ENCODE measurements at places on chromosomes 2 and 18. TPM values are rescaled to one million over a fixed set of nuclear protein-coding genes. Genes with fewer than 3 reads are reported as not detected.

The FSIP2 gene
- total RNA-seq, result 3.3 TPM

The CHN1 gene
- total RNA-seq, result 11.6 TPM

The INHBB gene
- 4.9 TPM for total RNA-seq

DNA sequence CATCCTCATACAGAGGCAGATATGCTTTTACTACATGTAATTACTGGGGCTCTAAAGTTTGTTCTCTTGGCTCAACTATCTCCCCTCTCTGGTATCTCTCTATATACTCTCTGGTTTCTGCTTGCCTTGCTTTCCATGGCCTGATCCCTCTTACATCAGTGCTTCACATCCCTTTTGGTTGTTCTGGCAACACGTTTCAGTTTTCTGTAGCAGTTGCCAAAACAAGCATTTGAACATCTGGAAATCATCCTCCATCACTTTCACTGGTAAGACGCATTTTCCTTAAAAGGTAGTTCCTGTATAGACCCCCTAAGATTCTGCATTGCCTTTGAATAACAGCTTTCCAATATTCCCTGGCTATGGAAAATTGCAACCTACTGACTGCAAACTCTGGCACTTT lies 25.9 kb downstream of the COL5A2 start:
- peaks cover 16% of the 10 kb centered on the region for H3K4me1 ChIP-seq
- no peaks in the 10 kb centered on the region for H3K27me3 ChIP-seq
- no peak overlapping the region for H3K27ac ChIP-seq
- DNase-seq, result no peak

GRCh38 chr2:228048838-228049490 lies 132.5 kb downstream of the SPHKAP start:
- no peak for DNase-seq
- H3K27me3 ChIP-seq, result peaks cover 11% of the 10 kb centered on the region
- no peaks in the 10 kb centered on the region for H3K4me1 ChIP-seq
- H3K4me3 ChIP-seq, result no peak overlapping the region
- no peaks in the 10 kb centered on the region for H3K36me3 ChIP-seq

DNA sequence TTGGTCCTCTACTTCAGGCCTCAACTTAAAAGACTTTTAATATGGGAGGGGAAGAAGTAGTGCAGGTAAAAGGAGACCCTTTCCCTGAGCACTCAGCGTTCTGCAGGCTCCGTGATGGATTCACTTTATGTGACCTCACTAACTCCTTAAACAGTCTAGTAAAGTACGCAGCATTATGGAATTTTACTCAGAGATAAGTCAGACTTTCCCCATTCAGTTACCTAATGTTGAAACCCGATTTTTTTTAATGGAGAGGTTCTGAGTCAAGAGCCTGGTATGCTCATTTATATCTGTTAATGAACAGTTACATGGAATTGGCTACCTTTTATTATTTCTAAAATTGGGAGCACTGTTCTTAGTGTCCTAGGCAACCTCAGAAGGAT lies 34.1 kb downstream of the RASGRP3 start:
- H3K27ac ChIP-seq, result no peak overlapping the region
- DNase-seq, result no peak
- H3K36me3 ChIP-seq, result no peaks in the 10 kb centered on the region
- no peak overlapping the region for H3K4me3 ChIP-seq

GRCh38 chr2:58030771-58031170 lies 15.8 kb upstream of the VRK2 start:
- no peak overlapping the region for H3K4me3 ChIP-seq
- H3K27ac ChIP-seq, result no peak overlapping the region
- no peaks in the 10 kb centered on the region for H3K36me3 ChIP-seq
- DNase-seq, result no peak
- H3K4me1 ChIP-seq, result no peaks in the 10 kb centered on the region

DNA sequence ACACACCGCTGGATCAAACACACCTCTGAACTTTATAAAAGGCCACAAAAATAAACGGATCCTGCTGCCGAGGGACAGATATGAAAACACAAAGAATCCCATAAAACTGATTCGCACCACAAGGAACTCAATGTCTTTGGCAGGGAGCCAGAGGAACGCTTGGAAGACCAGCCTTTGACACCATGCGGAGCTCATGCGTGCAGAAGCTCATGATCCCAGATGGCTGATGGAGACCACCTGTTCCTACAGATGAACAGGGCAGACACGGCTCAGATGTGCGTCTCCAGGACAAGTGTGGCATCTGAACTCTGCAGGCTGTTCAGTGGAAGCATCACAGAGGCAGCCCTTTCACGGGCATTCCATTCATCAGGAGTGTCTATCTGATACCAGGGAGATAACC lies 24.9 kb downstream of the COPS9 start:
- H3K4me1 ChIP-seq, result no peaks in the 10 kb centered on the region
- no peak overlapping the region for H3K4me3 ChIP-seq
- no peak for DNase-seq
- H3K27me3 ChIP-seq, result peaks cover 51% of the 10 kb centered on the region
- H3K27ac ChIP-seq, result no peak overlapping the region
- H3K36me3 ChIP-seq, result no peaks in the 10 kb centered on the region

- H3K27me3 ChIP-seq, result no peaks in the 10 kb centered on the region
- H3K4me1 ChIP-seq, result peaks cover 21% of the 10 kb centered on the region
- peak within 1 kb of the TSS; percentile 95 for H3K27ac ChIP-seq
- H3K36me3 ChIP-seq, result peaks cover 9% of the 10 kb centered on the region
- H3K4me3 ChIP-seq, result peak within 1 kb of the TSS; percentile 97
Observed at GRCh38 chr2:190880378-190881083, at the start of gene GLS. GLS (plus strand) TSS chr2:190880821; CDS start chr2:190881085, 264 bp downstream.

DNA sequence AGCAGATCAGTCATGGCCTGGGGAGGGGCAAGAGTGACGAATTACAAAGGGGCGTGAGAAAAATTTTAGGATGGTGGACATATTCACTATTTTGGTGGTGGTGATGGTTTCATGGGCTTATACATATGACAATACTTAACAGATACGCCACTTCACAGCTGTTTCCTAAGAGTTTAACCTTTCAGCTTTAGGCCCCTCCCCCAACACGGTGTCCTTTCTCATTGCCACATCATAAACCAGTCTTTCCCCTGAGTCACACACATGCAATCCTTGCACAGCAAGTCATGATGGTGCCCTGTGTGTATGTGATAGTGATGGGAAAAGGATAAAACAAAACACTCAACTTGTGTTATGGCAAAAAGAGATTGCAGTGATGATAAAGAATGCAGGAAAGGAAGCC lies 47.6 kb upstream of the IL1R1 start:
- H3K27ac ChIP-seq, result no peak overlapping the region
- H3K4me3 ChIP-seq, result no peak overlapping the region
- DNase-seq, result no peak
- no peaks in the 10 kb centered on the region for H3K4me1 ChIP-seq

DNA sequence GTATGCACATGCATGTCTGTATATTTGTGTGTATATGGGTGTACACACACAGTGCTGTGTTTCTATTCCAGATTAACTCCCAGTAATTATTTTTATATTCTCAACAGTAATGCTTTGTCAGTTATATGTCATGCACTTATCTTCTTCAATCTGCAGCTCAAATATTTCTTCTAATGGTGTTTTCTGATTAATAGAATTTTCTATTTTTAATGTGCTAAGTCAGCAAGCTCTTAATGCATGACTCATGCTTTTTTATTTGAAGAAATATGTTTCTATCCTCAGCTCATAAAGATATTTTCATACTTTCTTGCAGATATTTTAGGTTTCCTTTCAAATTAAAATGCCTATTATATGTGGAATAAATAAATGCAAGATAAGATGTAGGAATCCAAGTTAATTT lies 59.7 kb upstream of the TMEM18 start:
- no peak for DNase-seq
- H3K27me3 ChIP-seq, result peaks cover 2% of the 10 kb centered on the region
- no peak overlapping the region for H3K27ac ChIP-seq
- no peak overlapping the region for H3K4me3 ChIP-seq
- peaks cover 6% of the 10 kb centered on the region for H3K4me1 ChIP-seq

- peaks cover 18% of the 10 kb centered on the region for H3K4me1 ChIP-seq
- H3K4me3 ChIP-seq, result no peak overlapping the region
- no peaks in the 10 kb centered on the region for H3K27me3 ChIP-seq
- no peaks in the 10 kb centered on the region for H3K36me3 ChIP-seq
Observed at GRCh38 chr2:111667542-111668273, 216.3 kb downstream of the ANAPC1 start.

DNA sequence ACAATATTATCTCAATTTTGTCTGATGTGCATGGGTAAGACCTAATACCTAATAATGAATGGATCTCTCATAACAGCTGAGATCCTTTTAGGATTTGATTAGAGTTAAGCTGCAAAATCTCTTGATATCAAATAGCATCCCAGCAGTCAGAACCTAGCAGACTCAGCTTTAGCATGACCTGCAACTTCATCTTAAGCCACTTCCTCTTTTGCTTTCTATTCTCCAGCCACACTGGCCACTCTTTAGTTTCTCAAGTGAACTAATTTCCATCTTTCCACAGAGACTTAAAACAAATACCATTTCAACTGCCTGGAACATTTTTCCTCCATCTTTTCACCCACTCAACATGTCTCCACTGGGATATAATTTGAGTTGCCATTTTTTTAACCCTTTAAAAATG lies 1251.6 kb upstream of the ZEB2 start:
- H3K36me3 ChIP-seq, result no peaks in the 10 kb centered on the region
- H3K27me3 ChIP-seq, result no peaks in the 10 kb centered on the region
- no peak overlapping the region for H3K4me3 ChIP-seq
- no peak overlapping the region for H3K27ac ChIP-seq
- no peaks in the 10 kb centered on the region for H3K4me1 ChIP-seq
- DNase-seq, result no peak

DNA sequence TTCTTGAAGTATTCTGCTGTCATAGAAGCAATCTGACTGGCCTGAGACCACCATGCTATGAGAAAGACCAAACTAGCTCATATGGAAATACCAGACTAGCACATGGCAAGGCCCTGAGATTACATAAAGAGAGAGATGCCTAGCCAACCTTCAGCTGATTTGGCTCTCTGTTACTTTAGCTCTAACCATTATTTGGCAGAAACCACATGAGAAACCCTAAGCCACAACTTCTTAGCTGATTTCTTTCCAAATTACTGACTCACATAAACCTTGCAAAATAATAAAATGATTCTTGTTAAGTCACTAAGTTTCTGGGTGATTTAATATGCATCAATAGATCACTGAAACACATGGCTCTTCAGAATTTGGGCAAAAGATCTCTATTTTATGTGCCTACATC lies 295.0 kb upstream of the ZNF521 start:
- no peaks in the 10 kb centered on the region for H3K4me1 ChIP-seq
- H3K36me3 ChIP-seq, result no peaks in the 10 kb centered on the region
- no peaks in the 10 kb centered on the region for H3K27me3 ChIP-seq
- no peak overlapping the region for H3K27ac ChIP-seq
- no peak overlapping the region for H3K4me3 ChIP-seq

DNA sequence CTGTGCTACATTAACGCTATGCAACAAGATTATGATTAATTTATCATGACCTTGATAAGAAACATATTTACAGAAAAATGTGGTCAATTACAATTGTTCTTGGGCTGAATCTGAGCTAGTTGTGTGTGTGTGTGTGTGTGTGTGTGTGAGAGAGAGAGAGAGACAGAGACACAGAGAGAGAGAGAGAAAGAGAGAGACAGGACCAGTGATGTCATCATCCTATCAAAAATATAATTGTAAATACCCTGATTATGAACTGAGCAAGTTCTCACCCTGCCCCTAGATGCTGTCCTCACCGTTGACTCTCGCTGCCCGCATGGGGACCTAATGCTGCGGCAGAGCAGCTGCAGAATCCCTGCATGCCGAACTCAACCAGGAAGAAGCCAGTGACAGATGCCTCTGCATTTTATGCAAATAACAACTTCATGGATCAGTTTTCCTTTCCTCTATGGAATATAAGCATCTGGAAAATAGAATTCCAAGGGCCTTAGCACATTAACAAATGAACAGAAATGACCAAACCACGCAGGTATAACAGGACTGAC lies 512.5 kb downstream of the PLCL1 start:
- no peaks in the 10 kb centered on the region for H3K4me1 ChIP-seq
- DNase-seq, result no peak
- H3K4me3 ChIP-seq, result no peak overlapping the region
- peaks cover 39% of the 10 kb centered on the region for H3K27me3 ChIP-seq
- H3K36me3 ChIP-seq, result no peaks in the 10 kb centered on the region

DNA sequence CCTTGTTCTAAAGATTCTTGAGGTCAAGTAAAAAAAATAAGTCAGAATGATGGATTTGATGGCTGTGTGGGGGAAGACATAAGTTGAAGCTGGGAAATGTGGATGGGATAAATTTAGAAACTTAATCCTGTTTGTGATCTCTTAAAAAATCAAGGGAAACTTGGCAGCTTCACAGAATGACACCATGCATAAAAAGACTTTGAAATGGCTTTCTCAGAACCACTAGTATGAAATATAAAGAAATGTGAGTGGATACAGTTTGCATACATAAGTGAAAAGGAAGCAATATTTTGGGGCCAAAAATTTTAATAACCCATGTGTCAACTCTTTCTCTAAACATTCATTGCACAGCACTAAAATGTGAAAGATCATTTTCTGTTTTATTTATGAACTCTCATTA lies 21.7 kb downstream of the CDH19 start:
- no peak overlapping the region for H3K4me3 ChIP-seq
- no peak overlapping the region for H3K27ac ChIP-seq
- no peaks in the 10 kb centered on the region for H3K36me3 ChIP-seq
- no peaks in the 10 kb centered on the region for H3K4me1 ChIP-seq
- no peak for DNase-seq

DNA sequence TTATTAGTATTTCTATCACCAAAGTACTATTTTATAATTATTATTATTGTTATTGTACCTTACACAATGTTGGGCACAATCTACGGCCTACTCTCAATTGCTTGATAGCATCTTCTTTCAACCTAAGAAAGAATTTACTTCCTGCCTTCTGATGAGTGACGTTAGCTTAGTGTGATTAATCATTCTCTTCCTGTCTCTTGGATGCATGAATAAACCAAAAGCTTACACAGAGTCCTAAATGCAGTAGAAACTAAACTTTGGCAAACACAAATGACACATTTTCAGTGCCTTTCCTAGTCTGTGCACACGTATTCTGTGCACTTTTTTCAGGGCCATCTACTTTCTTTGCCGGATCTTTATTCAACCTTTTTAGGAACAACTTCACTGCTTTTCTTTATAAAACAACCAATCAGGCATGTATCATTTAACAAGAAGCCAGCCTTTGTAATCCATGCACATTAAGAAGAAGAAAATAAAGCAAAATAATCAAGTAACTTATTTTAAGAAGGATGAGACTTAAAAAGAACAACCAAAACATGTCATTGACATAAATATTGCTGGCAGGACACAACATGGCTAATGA lies 19.1 kb downstream of the TRAK2 start:
- no peak overlapping the region for H3K4me3 ChIP-seq
- peaks cover 15% of the 10 kb centered on the region for H3K4me1 ChIP-seq
- H3K27me3 ChIP-seq, result no peaks in the 10 kb centered on the region
- DNase-seq, result no peak

- no peak overlapping the region for H3K27ac ChIP-seq
- H3K4me1 ChIP-seq, result peaks cover 19% of the 10 kb centered on the region
- H3K4me3 ChIP-seq, result no peak overlapping the region
- H3K27me3 ChIP-seq, result no peaks in the 10 kb centered on the region
- H3K36me3 ChIP-seq, result no peaks in the 10 kb centered on the region
Observed at GRCh38 chr2:25222477-25223121, 54.2 kb upstream of the POMC start.

Measured in type B pancreatic cell (in vitro differentiated cells).